ENCODE measurements at places on chromosomes 5 and 9.
A peak's percentile ranks its signal among the peaks of the same experiment; 100 is the strongest.

GRCh38 chr9:37163299-37163698 lies 42.9 kb downstream of the ZCCHC7 start:
- DNase-seq, result no peak

GRCh38 chr9:87546704-87547103 lies 49.0 kb downstream of the DAPK1 start:
- no peak for DNase-seq

DNA sequence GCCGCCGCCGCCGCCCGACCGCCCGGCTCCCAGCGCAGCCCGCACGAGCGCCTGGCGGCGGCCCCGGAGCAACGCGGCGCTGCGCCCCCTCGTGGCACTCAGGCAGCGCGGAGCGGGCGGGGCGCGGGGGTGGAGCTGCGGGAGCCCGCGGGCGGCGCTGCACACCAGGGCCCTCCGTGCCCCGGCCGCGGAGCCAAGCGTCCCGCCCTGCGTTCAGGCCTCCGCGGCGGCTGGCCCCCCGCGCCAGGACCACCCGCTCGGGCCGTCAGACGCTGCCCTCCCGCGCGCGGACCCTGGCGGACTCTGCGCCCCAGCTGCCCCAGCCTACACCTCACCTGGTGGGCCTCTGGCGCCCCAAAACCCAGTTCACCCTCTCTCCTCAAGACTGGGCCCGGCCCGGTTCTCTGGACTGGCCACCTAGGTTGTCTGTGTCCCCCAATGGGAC lies at the start of gene RASGEF1C:
Gene RASGEF1C (minus strand): TSS at position 75 of the 445 bp plus-strand sequence. CDS start 71,159 bp downstream, outside the sequence.
- no peak for DNase-seq

DNA sequence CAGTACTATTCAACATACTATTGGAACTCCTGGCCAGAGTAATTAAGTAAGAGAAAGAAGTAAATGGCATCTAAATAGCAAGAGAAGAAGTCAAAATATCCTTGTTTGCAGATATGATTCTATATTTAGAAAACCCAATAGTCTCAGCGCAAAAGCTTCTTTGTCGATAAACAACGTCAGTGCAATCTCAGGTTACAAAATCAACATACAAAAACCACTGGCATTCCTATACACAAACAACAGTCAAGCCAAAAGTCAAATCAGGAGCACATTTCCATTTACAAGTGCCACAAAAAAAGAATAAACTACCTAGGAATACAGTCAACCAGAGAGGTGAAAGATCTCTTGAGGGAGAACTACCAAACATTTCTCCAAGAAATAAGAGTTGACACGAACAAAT lies 1901.9 kb upstream of the ACO1 start:
- no peak for DNase-seq

DNA sequence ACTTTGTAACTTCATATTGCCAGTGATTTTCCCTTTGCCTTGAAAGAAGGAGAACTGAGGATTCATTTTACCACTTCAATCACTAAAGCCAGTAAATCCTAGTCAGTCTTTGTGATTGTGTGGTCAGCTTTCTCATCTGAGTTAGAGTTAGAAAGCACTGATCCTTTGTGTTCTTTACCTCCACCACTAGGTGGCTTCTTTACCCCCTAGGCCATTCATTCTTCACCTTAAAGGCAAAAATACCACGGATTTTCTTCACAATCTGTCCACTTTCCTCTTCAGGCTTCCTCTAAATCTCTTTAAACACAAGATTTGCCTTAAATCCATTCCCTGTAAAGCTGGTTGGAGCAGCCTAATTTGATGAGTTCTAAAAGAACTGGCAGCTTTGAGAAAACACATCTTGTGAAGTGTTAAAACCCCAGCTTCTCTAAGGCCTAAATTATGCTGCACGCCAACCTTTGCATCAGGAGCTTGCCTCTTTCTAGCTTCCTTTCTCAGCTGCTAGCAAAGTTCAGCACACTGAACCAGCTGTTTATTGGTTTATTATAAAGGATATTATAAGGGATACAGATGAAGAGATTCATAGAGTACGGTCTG lies 20.4 kb downstream of the BDP1 start:
- no peak for DNase-seq

- DNase-seq, result peak; percentile 4
Measured at GRCh38 chr5:136374003-136374402, 8.7 kb upstream of the TRPC7 start.

- no peak for DNase-seq
Measured at GRCh38 chr9:136172412-136173079, 32.4 kb downstream of the LHX3 start.

GRCh38 chr9:3342159-3342777 lies 183.5 kb downstream of the RFX3 start:
- no peak for DNase-seq

DNA sequence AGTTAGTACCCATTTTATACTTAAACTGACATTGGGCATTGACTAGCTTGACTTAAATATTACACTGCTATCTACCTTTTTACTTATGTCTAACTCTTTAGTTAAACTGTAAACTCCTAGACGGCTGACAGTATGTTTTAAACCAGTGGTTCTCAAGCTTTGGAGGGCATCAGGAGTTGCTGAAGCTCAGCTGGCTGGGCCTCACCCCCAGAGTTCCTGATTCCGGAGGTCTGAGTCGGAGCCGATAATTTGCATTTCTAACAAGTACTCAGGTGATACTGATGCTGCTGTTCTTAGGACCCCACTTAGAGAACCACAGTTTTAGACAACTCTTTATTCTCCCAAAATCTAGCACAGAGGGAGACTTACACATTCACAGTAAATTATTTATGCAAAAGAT lies 63.3 kb upstream of the PCA3 start:
- DNase-seq, result no peak

DNA sequence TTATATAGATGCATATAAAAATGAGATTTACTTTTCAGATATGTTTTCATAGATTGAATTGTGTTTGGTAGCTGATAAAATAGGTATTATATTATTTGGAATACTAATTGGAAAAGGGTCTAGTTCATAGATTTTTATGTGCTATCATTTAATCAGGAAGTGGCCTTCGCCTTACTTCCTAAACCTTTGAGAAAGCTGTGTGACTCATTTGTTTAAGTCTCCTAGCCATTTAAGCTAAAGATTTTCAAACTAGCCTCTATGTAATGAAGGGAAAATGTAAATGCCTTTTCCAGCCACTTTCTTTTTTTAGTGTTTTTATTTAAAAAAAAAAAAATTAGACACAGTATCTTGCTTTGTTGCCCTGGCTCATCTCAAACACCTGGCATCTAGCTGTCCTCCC lies 97.5 kb downstream of the DMXL1 start:
- no peak for DNase-seq

DNA sequence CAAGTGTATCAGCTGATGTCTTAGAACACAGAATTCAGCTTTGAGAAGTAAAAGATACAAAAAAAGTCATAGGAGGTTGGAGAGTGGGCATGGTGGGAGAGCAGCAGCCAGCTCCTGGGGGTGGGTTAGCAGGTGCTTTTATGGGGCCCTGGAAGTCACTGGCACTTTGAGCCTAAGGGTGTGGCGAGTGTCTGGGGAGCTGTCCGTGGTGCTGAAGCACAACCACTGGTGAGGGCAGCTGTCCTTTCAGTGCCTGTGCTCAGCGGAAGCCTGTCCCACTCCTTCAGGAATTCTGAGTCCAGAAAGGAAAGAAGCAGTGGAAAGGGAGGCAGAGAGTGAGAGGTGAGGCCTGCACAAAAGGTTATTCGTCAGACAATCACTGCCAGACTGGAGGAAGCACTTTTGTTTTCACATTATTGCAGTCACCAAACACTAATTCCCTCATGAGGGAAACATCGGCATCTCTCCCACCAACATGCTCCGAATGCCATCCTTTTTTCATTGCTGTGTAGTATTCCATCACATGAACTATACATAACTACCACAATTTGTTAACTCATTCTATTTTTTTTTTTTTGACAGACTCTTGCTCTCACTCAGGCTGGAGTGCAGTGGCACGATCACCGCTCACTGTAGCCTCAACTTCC lies 59.4 kb upstream of the RAPGEF1 start:
- no peak for DNase-seq
